ENCODE measurements at places on chromosomes 6 and 20.

GRCh38 chr6:50707652-50708300 is 5.5 kb upstream of the TFAP2D start:
- DNase-seq = no peak

GRCh38 chr6:170523256-170524171 is 29.6 kb downstream of the PSMB1 start:
- DNase-seq = peak; percentile 8

GRCh38 chr6:7204726-7205125 is 97.0 kb downstream of the RREB1 start:
- DNase-seq = no peak

DNA sequence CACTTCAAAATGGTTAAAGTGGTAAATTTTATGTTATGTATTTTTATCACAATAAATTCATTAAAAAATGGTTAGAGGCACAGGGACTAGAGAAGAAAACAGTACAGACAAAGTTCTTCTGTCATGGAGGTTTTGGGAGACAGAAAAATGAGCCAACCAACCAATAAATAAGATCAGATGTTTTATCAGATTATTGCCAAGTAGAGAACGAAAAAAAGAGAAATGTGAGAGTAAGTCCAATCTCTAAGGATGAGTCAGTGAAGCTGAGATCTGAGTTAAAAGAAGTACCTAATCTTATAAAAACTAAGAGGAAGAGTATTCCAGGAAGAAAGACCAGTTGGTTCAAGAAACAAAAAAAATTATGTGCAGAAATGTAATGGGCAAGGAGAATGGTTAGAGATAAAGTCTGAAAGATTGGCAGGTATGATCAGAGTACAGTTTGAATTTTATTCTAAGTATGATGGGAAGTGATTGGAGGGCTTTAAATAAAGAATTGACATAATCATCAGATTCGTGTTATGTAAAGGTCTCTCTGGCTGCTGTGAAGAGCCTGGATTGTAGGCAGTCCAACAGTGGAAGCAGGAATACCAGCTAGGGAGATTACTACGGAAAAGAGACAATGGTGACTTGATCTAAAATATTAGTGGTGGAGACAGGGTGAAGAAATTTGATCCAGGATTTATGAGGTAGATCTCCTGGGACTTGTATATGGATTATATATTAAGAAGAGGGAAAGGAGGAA is 79.6 kb downstream of the RCAN2 start:
- DNase-seq = no peak

DNA sequence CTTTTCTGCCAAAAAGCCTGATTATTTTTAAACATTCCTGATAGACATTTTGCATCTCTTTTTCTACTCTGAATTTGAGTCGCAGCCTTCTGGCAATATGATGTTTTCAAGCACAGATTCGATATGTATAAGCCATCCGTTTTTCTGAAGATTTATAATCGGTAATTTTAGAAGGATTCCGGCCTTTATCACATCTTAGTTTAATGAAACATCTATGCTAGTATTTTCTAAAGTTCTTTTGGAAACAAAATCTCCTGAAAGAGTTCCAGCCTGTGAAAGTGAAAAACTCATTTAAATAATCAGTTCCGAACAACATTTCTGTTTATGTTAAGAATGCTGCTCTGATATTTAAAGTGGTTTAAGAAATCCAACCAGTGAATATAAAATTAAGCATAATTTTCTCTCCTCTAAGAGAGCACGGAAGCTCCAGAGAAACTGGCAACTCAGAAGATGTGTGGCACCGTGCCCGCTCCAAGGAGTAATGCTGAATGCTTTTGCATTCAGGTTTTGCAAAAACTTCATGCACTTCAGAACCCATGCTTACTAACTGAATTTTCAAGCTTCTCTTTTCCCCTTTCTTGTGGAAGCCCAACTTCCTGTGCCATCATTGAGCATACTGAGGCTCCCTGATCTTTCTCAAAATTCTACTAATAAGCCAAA is 20.7 kb downstream of the NDUFAF4 start:
- DNase-seq = no peak

- DNase-seq = no peak
Measured at GRCh38 chr6:105389543-105389942, 13.3 kb downstream of the PREP start.

DNA sequence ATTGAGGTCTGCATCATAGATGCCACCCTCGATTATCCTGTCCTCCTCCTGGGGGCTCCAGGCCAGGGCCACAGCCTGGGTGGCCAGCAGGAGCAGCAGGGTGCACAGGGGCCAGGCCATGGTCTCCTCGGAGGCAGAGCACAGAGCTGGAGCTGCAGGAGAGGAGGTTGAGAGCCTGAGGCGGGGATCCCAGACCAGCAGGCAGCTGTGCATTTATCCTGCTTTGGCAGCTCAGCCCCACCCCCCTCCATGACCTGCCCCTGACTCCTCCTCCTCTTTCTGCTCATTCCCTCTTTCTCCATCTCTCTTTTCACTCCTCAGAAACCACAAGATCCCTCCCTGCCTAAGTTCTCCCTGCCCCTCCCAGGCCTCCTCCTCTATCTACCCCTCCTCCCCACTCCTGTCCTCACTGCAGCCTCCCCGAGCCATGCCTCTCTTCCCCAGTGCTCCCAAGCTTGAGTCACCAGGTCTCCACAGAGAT is at the start of gene CST2:
Gene CST2, minus strand, starts transcription at position 189 of the 481 bp plus-strand sequence. Its CDS starts 69 bp downstream, at position 120.
- peak; percentile 62 for DNase-seq

DNA sequence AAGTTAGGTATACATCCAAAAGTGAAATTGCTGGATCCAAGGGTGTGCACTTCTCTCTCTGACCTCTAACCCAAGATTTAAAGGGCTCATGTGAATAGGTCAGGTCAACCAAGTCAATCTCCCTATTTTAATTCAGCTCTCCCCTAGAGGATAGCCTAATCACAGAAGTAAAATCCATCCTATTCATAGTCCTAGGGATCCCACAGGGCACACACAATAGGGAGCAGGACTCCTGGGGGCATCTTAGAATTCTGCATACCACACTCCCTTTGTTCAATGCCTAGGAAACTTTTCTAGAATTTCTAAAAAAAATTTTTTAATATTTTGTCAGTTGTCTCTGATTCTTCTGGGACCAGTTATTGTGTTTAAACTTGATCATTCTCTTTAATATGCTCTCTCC is 35.1 kb downstream of the CST9L start:
- DNase-seq = no peak

DNA sequence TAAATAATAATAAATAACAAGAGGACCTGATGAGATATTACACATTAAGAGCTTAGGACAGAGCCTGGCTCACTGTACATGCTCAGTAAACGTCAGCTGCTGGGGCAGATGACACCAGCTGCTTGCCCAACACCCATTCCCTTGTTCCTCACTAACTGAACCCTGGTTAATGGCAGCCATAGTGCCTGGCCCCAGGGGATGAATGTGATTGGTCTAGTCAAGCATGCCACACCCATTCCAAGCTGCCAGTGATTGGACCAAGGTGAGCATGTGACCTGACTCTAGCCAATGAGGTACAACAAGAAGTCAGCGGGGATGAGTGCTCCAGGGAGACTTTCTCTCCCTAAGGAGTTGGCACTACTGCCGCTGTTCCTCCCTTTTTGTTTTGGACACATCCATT is 85.1 kb upstream of the PTPN1 start:
- DNase-seq = no peak

DNA sequence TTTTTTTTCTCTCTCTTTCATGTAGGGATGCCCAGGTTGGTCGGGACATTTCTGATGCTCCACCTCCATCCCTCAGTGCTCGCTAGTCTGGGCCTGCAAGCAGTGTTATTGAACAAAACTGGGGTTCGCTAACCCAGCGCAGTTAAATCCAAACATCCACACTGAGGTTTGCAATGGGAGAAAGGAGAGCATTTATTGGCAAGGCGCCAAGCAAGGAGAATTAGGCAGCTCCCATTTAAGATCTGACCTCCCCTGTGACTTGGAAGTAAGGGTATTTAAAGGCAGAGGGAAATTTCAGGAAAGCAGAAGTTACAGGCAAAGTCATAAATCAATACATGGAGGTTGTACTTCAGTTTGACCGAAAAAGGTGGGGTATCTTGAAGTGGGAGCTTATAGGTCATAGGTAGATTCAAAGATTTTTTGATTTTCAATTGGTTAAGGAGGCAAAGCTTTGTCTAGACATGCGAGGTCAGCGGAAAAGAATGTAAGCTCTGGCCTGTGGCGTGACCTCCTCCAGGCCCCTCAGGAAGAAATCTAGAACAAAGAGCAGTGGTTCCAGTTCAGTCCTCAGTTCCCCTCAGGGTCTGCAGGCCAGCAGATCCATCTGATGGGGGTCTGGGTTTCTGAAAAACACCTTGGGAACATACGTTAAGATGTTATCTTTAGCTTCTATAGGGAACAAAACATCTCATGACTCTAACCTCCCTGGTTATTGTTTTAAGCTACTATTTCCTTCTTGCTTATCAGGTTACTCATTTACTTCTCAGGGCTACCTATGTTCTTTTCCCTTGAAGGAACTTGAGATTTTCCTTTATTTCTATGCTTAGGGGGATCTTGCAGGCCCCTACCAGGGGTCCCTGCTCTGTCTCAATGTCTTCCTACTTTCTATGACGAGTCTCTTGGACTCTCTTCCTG is 66.0 kb upstream of the KIF16B start:
- no peak for DNase-seq

- DNase-seq = peak; percentile 33
Measured at GRCh38 chr6:32116674-32117073, 7.5 kb upstream of the TNXB start.

DNA sequence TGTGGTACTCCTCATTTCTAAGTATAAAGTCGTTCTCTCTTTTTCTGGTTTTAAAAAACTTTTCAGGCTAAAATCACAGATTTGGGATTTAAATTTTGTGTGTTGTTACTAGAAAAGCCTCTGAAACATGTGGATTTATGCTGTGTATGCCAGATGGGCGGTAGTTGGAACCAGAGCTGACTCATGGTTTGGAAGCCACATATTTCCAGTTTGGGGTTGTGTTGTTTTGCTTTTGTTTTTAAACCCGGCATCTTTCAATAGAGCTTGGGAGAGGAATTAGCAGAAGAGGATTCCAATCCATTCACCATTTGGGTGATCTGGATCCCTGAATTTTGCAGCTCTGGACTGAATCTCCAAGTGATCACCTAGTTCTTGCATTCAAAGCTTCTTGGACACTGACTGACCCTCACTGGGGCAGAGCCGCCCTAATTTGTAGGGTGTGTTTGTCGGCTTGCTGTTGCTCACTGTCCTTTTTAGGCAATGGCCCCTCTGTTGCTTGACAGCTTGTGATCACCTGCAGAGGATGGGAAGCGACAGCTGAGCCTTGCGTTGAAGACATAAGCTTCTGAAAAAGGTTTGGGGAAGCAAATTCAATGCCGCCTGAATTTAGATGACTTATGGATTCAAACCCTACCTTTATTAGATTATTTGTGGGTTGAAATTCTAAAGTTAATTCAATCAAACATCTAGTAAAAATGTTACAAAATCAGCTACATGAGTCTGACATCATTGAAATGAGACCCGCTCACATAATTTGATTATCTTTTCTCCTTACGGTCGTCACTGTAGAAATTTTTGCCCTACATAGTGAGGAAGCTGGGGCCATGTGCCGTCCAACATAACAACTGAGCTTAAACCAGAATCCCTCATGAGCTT is 79.9 kb upstream of the CD83 start:
- DNase-seq = peak; percentile 83

DNA sequence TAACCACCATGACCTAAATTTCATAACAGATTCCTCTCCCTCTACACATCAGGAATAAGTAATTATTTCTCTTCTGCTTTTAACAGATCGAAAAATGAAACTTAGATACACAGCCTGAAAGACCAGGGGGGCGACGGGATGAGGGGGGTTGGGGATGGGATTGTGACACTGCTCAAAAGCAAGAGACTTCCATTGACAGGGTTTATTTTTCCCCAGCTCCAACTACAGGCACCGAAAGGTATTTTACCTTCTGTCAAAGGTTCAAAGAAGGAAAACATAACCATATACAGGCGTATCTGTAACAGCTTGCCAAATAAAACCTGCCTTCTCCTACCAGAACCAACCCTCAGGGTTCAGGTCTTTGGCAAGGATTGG is 1.3 kb downstream of the EPHA7 start:
- DNase-seq = no peak

GRCh38 chr6:1103945-1104623 is 207.8 kb upstream of the FOXQ1 start:
- DNase-seq = no peak

- DNase-seq = peak; percentile 73
Measured at GRCh38 chr20:62069741-62070216, 4.1 kb upstream of the TAF4 start.

GRCh38 chr6:165109011-165109410 is 200.4 kb downstream of the C6orf118 start:
- DNase-seq = peak; percentile 4

- DNase-seq = no peak
Measured at GRCh38 chr6:30542404-30542725, 13.9 kb downstream of the GNL1 start.

DNA sequence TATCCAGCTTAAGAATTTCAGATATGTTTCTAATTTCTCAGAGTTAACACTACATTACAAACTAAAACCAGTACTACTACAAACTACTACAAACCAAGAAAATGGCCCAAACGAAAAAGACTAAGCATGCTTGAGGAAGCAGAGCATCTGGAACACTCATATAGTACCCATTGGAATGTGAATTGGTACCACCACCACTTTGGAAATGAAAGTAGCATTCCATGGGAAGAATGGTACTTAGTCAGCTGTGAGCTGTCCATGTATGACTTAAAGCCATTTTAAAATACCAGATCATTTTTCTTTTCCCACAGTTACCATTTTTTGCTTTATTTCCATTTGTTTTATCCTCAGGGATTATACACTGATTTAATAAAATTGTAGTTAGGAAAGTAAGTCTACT is 30.5 kb downstream of the FBXO9 start:
- no peak for DNase-seq

DNA sequence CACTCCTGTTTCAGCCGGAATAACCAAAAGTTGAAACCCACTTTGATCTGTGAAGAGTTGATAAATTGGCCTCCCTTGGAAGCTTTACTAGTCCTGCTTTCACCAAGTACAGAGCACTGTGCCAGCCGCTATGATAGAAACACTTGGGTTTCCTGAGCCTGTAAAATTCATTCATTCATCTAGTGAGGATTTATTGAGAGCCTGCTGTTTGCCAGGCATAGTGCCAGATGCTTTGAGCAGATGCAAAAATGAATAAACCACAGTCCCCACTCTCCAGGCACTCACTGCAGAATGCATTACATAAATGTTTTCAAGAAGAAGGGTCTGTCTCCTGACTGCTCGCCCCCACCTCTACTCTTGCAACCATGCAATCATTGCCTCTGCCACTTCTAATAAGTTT is 25.3 kb upstream of the TMEM217 start:
- DNase-seq = no peak

DNA sequence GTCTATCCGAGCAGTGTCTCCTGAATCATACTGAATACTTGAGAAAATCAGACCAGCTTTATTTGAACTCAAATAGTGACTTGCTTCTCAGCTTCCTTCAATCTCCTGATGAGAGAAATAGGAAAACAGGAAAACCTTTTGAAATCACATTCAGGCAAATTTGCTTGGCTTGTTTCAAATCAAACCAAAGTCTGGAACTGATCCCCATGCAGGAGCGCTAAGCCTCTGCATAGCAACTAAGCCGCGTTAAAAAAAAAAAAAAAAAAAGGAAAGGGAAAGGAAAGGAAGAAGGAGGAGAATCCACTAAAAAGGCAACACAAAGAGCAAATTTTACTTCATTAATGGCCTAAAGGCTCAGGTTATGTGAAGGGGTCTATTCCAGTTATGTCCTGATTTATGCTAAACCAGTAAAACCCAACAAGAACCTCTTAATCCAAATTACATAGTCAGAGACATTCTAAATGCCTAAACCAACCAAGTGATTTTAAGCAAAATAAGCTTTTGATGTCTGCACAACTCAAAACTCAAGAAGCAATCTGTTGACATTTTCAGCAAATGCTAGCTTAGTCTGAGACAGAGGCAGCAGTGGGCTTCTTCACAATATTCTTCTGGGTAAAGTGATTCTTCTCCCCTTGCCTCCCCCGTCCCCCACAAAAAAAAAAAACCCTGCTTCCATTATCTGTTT is 112.5 kb downstream of the SOBP start:
- DNase-seq = no peak
